ENCODE measurements at places on chromosomes 6 and 20.

- DNase-seq = no peak
These were observed 75.8 kb upstream of the RIN2 start for GRCh38 chr20:19682249-19682648.

GRCh38 chr6:22041797-22042480 is 254.9 kb downstream of the PRL start:
- DNase-seq = no peak

DNA sequence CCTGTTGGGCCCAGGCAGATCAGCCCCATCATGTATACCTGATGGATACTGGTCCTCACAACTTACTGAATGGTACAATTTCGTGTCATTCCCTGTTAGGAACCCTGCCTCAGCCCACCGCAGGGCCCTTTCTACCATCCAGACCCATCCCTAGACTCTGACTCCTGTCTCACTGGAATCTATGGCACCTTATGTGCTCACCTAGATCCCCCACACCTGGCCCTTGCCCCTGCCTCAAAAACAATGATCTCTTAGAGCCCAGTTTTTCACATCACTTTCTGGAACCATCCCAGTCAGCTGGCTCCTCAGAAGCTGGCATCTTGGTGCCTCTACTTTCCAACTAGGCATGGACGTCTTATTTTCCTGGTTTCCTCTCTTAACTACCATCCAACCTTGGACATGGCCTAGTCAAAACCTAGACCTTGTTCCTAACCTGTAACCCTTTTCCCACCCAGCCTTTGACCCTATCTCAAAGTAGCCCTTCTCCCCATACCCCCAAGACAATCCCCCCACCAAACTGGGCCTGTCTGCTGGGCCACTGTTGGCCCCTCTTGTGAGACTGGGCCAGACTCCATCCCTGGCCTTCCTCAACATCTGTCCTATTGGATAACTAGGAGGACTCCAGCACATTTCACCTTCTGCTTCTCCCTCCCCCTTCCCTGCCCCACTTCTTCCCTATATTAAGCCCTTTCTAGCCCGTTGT is 981 bp downstream of the HM13 start:
- no peak for DNase-seq

- DNase-seq = no peak
These were observed 880 bp downstream of the ADNP start for GRCh38 chr20:50930139-50930975.

Data from HL-60 (cell line).